ENCODE measurements at places on chromosomes 5 and 9. TPM values are rescaled to one million over a fixed set of nuclear protein-coding genes. Genes with fewer than 3 reads are reported as not detected.

GRCh38 chr9:14136646-14137370 lies 177.1 kb downstream of the NFIB start:
- no peak for DNase-seq

The IL13 gene
- not detected for total RNA-seq

- no peak for DNase-seq
Measured at GRCh38 chr9:93948441-93949072, 6.6 kb downstream of the BARX1 start.

GRCh38 chr5:113524927-113525326 lies 11.4 kb downstream of the YTHDC2 start:
- peak; percentile 35 for DNase-seq

GRCh38 chr5:114658194-114658593 lies 296.3 kb downstream of the KCNN2 start:
- no peak for DNase-seq

The SLC22A4 gene
- total RNA-seq = 2.4 TPM

The CYLC2 gene
- not detected for total RNA-seq

- DNase-seq = peak; percentile 93
Measured at GRCh38 chr5:173331956-173332479, 3.8 kb upstream of the STC2 start.

- peak; percentile 7 for DNase-seq
Measured at GRCh38 chr9:95249986-95250385, 67.5 kb downstream of the FANCC start.

GRCh38 chr9:77953590-77953989 lies 78.0 kb downstream of the GNAQ start:
- DNase-seq = no peak

The SV2C gene
- total RNA-seq = not detected

DNA sequence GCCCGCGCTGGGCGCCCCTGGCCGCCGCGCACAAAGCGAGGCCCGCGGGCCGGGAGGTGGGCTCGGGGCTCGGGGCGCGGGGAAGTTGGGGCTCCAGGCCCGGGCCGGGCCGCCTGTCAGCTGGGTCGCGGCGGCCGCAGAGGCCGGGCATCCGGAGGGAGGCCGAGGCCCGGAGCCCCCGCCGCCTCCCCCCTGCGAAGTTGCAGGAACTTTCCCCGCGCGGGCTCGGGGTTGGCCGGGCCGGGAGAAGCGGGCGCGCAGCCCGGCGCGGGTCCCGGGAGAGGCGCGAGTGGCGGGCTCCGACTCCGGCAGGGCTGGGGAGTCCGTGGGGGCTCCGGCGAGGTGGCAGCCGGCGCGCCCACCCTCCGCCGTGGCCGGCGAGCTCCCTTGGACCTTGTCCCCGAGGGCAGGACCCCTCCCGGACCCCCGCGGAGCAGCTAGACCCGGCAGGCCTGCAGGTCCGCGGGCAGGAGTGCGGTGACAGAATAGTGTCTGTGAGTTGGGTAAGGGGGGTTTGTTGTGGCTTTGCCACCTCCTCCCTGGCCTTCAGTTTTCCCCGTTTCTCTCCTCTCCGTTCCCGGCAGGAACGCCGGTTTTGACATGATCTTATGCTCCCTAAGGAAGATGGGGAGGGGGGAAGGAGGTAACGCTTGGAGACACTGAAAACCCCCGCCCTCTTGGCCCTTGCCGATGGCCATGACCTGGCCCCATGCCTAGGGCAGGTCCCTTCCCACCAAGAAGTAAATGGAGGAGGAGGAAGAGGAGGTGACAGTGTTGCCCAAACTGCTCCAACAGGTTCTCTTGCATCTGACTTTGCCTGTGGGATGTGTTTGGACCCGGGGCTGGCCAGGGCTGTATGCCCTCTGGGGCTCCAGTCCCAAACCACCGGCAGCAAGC lies 942 bp downstream of the PHF2 start:
- DNase-seq = peak; percentile 34

GRCh38 chr5:68408345-68408871 lies 192.9 kb downstream of the PIK3R1 start:
- DNase-seq = no peak

The BTNL8 gene
- total RNA-seq = 0.20 TPM

The DNAH5 gene
- under 0.01 TPM for total RNA-seq

The NEURL1B gene
- total RNA-seq = 0.40 TPM

DNA sequence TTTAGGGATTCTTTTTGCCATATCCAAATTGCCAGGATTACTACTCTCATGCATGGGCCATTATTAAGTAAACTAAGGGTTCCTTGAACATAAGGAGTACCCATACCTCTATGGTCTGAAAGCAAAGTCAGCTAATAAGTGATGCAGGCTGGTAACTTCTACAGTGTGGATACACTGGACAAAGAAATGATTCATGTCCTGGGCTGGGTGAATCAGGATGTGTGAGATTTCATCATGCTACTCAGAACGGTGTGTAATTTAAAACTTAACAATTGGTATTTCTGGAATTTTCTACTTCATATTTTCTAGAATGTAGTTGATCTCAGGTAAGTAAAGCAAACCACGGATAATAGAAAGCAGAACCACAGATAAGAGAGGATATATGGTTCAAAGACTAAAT lies 428.8 kb downstream of the CHSY3 start:
- no peak for DNase-seq

All from lung microvascular endothelial cell (primary cell).